Activated CD4-positive, alpha-beta T cell treated with anti-CD3 and anti-CD28 coated beads for 4 hours (primary cell): ENCODE measurements at places on chromosomes 3 and 15.

DNA sequence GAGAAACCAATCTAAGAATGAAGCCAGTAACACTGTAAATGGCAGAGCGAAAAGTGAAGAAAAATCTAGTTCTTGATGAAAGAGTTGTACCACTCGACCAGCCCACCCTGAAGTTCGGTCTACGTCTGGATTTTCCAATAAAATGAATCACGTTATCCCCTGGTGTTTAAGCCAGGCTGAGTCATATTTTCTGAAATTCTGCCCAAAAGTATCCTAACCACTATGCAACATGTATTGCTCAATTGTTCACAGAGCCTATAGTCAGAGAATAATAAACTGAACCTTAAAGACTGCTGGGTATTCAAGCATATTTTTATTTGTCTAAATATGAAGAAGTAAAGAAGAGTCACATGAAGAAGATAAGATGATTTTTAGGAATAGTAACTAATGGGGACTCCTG lies 245.7 kb downstream of the FGF12 start:
- no peak for DNase-seq

DNA sequence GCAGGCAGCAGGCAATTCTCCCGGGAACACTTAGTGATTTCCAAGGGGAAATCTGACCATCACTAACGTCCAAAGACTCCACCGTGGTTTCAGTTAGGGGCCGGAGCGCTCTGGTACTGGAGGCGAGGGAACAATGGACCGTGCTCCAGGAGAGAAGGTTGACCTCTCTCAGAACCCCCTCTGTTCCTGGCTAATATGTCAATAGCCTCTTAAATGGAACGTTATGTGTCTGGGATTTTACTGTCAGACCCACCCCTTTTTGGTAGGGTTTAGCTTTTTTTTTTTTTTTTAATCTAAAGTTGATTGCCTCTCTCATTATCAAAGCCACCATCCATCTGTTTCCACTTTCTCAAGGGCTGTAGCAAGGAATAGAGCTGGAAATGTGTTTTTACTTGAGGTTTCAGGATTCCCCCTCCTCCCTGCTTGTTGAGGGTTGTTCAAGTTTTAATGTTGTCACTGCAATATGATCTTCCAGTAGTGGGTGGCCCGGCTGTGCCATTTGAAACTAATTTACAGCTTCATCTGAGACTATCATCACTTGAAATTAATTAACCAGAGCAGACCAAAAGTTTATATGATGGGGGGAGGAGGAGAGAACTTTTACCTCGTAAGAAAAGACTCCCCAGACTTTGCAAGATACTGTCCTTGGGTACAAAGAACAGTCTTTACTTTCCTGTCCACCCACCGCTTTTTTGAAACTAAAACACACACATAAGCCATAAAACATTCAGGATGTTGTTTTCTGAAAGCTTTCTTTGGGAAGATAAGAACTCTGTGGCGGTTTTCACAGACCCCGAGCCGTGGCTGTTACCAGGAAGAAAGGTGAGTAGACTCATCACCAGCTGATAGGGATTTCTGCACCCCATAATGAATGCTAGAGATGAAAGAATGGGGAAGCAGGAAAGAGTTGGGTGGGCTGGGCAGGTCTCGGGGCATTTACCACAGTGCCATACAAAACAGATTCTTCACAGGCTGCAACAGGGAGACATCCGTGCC lies 187.8 kb downstream of the UACA start:
- DNase-seq: no peak

GRCh38 chr3:59143447-59143846 lies 93.6 kb upstream of the CFAP20DC start:
- no peak for DNase-seq

DNA sequence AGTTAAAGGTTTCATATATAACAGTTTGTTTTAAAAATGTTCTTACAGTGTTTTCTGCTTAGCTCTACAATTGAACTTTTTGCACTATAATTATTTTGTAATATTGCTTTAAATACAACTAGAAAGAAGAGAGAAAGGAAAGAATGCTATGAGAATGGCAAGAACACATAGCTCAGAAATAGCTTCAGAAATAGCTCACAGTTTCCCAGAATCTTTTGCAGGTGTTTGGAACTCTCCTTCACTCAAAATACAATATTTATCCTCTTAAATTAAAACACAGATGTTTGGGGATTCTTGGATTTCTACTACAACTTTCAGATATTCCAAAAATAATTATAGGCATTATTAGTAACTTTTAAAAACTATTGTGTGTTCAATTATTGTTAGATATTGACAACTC lies 658.0 kb upstream of the DPPA4 start:
- DNase-seq: no peak

- DNase-seq: no peak
Observed at GRCh38 chr15:35450492-35450891, 95.5 kb downstream of the DPH6 start.

- no peak for DNase-seq
Observed at GRCh38 chr3:2099779-2100191, 1.1 kb downstream of the CNTN4 start.

GRCh38 chr3:38611866-38612265 lies 37.6 kb downstream of the SCN5A start:
- DNase-seq: no peak

- DNase-seq: no peak
Observed at GRCh38 chr3:184586851-184587250, 25.3 kb downstream of the EPHB3 start.

DNA sequence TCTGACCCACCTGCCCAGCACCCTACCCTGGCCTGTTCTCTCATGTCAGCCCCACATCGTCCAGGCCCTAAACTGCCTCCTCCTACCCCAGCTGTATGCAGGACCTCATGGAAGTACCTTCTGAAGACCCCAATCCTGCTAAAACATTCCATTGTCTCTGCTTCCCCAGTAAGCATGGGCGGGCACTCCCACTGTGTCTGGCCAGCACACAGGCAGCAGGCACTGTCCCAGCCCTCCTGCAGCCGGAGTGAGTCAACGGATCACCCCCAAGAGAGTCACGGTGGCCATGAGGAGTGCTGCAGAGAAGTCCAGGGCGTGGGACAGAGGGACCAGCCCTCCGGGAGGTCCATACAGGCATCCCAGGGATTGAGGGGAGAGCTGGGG lies 36.4 kb upstream of the SLCO2A1 start:
- DNase-seq: no peak

DNA sequence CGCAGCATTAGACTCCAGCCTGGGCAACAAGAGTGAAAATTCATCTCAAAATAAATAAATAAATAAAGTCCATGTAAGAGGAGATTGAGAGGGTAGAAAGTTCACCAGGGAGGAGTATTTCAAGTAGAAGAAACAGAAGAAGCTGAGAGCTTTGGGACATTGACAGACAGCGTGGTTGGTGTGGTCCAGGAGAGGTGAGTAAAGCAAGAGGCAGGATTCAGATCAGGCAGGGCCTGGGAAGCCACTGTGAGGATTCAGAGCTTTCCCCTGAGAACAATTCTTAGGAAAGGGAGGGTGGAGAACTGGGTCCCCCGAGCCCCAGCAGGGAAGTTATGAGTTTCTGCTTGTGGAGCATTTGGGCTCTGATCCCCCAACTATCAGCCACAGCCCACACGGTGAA lies 54.2 kb upstream of the AMOTL2 start:
- DNase-seq: no peak

- DNase-seq: no peak
Observed at GRCh38 chr3:147864754-147865354, 455.7 kb downstream of the ZIC1 start.

GRCh38 chr15:87633525-87633924 lies 623.0 kb downstream of the NTRK3 start:
- DNase-seq: no peak

DNA sequence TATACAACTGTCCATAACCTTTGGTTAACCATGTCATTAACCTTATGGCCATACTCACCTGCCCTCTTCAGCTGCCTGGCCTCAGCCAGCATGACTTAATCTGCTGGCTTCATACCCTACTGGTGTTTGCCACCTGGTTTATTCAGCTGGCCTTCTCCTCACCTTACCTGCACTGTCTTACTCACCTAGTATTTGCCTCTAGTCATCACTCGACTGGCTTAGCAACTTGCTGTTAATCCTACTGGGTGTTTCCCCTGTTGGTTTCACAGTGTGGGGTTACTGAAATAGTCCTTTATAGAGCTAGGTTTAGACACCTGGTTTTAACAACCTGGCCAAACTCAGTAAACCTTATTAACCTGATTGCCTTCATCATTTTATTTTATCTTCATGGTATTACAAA lies 96.4 kb downstream of the IL12A start:
- no peak for DNase-seq

GRCh38 chr15:72827226-72827625 lies 43.7 kb upstream of the ADPGK start:
- no peak for DNase-seq

GRCh38 chr3:153295901-153296300 lies 133.9 kb downstream of the RAP2B start:
- DNase-seq: no peak

GRCh38 chr3:33791477-33792166 lies 6.8 kb upstream of the PDCD6IP start:
- DNase-seq: no peak

- no peak for DNase-seq
Observed at GRCh38 chr3:115022199-115022598, 124.9 kb downstream of the ZBTB20 start.

GRCh38 chr3:187396661-187397060 lies 28.5 kb downstream of the RTP4 start:
- no peak for DNase-seq

DNA sequence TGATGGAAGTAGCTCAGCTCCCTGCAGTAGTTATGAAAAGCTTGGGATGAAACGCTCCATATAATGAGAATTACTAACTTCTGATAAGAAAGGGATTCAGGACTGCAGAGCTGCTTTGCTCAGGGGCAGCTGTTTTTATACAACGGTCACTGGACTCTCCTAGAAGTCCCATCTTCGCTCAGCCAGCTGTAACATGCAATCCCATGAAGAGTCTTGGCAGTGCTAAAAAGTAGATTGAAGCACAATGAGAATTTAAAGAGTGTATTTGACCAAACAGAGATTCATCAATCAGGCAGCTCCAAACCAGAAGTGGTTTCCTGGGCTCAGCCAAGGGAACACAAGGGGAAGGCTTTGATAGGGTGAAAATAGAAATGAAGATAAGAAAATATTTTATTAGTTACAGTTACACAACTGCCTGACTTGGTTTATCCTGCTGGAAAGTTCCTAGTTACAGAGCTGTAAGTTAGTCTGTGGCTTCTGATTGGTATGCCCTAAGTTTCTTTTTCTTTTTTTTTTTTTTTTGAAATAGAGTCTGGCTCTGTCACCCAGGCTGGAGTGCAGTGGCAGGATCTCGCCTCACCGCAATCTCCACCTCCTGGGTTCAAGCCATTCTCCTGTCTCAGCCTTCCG lies 24.1 kb downstream of the SIDT1 start:
- DNase-seq: no peak

GRCh38 chr3:58241306-58242044 lies 3.9 kb downstream of the ABHD6 start:
- DNase-seq: no peak

DNA sequence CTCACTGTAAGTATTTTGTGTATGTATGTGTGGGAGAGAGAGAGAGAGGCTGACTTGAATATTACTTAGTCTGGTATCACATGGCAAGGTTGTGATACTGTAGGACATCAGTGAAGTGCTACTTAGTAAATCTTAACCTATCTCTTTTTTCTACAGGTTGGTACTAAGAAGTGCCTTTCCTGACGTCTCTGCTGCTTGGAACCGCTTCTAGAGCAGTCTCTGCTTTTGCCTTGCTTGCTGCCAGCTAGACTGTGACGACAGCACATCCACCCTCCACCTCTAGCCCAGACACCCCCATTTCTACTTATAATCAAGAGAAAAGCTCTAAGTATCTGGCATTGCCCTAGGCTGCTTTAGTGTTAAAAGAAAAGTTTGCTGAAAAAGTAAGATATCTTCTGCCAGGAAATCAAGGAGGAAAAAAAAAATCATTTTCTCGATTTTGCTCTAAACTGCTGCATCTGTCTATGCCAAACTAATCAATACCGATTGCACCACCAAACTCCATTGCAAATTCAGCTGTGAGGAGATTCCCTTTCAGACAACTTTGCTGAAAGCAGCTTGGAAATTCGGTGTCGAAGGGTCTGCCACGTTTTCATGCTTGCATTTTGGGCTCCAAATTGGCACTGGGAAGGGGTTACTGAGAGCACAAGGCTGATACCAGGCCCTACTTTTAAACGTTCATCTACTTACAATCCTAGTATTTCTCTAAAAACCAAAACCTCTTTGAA lies 30.7 kb downstream of the MBNL1 start:
- DNase-seq: peak; percentile 29

GRCh38 chr3:195613468-195614069 lies 29.8 kb upstream of the APOD start:
- DNase-seq: no peak

DNA sequence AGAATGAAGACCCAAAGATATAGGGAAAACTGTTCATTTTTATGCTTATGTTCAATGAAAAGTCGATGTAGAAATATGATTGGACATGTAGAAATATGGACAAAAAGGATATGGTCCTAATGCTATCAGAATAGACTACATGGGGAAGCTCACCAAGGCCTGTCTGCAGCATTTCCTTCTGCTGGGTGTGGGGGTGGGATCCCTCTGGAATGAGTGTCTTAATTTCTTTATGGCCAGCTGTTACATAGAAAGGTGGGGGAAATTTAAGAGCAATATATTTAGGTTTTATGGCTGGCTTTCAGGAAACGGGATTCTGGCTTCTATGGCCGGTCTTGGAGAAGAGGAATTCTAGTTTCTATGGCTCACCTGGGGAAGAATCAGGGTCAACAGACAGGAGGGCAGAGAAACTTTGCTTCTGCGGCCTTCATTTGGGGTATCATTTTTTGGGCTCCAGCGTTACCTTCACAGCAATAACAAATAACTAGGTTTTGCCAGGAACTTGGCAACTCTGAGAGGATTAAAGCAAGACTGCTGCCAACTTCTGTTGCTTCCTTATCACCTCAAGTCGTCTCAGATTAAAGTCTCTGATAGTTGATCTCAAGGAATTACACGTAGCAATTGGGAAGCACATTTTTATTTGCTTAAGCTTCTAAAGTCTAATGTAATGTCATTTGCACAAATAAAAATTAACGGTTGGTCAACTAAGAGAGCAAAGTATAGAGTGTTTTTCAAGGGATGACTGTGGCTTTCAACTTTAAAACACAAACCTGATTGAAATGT lies 57.0 kb upstream of the GATM start:
- DNase-seq: no peak

- DNase-seq: peak; percentile 59
Observed at GRCh38 chr3:198071602-198072287, 111.7 kb downstream of the LMLN start.

GRCh38 chr3:72460205-72461174 lies 387.8 kb downstream of the SHQ1 start:
- no peak for DNase-seq

DNA sequence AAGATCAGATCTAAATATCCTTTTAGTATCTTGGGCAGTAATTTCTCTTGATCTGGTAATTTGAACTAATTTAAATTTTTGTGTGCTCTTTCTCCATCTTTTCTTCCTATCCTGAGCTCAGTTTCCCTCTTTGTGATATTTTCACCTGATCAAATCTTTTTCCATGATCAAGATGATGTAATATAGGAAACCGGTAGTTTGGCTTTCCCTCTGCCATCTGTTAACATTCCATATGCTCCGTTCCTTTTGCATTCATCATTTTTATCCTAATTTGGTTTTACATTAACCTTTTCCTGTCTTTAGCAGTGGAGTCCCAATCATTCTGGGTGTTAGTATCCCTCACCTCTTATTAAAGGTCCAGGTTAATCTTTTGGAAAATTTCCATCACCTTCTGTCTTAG lies 5.9 kb upstream of the ABHD6 start:
- no peak for DNase-seq
